ENCODE measurements at places on chromosomes 5 and 9.

DNA sequence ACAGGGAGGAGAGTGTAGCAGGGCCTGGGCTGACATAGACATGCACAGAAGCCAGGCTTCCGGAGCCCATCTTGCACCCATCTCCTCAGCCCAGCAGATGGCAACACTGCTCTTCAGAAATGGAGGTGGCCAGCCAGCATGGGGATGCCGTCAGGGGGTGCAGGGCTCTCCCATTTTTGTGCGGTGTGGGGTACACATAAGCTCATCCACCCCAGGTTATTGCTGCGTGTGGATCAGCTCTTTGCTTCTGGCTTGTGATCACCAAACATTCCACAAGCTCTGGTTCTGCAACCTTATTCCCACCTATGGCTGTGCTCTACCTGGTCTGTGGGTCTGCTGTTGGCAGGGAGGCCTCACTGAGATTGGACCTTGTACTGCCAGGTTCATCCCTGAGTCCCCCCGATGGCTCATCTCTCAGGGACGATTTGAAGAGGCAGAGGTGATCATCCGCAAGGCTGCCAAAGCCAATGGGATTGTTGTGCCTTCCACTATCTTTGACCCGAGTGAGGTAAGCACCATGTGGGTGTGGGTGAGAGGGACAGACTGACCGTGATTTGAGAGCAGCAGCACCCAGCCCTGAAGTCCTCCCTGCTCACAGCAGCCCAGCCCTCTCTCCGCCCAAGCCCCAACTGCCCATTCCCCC is 17.3 kb downstream of the SLC22A5 start:
- peak; percentile 36 for DNase-seq

- no peak for DNase-seq
Measured at GRCh38 chr9:114606068-114606467, 5.0 kb upstream of the TMEM268 start.

- DNase-seq, result no peak
Measured at GRCh38 chr5:14469551-14470377, 111.8 kb upstream of the OTULINL start.

GRCh38 chr5:32709750-32710549 is 1.2 kb upstream of the NPR3 start:
- peak; percentile 40 for DNase-seq

DNA sequence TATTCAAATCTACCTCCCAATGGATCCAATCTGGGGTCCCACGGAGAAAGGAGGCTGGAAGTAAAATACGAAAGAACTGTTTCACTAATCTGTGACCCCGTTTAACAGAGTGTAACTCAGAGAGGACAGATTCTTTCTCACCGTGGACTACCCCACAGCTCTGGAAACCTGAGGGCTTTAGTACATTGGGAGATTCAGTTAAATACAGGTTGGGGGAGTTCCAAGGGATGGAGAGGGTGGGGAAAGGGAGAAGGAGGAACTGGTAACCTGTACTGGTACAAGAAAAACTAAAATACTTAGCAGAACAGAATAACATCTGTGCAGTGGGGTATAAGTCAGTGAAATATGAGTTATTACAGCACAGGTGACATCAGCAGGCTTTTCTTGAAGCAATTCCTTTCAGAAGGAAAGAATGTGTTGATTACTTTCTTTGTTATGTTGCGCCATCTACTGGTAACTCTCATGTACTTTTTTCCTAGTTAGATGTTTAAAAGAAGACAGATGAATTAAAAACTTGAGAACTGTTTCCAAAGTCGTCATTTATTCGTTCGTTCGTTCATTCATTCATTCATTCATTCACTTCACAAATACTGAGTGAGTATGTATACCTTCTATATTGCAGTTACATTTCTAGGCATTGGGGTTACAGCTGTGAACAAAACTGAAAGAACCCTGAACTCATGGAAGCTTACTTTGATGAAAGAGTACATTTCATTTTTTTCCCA is 30.0 kb upstream of the STOM start:
- no peak for DNase-seq

- no peak for DNase-seq
Measured at GRCh38 chr5:102313912-102314311, 17.8 kb upstream of the SLCO4C1 start.

- DNase-seq, result no peak
Measured at GRCh38 chr5:25150819-25151218, 506.0 kb upstream of the CDH10 start.

GRCh38 chr5:73030995-73031394 is 75.2 kb downstream of the FCHO2 start:
- DNase-seq, result no peak

- DNase-seq, result no peak
Measured at GRCh38 chr5:960551-960950, 48.1 kb upstream of the NKD2 start.

- no peak for DNase-seq
Measured at GRCh38 chr9:5869315-5870019, 21.2 kb upstream of the MLANA start.

- no peak for DNase-seq
Measured at GRCh38 chr5:165576678-165577275, 2071.4 kb downstream of the MAT2B start.

GRCh38 chr9:131666029-131666428 is 73.8 kb downstream of the RAPGEF1 start:
- DNase-seq, result no peak

GRCh38 chr9:113454914-113455761 is 8.4 kb upstream of the RGS3 start:
- peak; percentile 38 for DNase-seq

- no peak for DNase-seq
Measured at GRCh38 chr9:2785060-2785950, 58.6 kb downstream of the PUM3 start.

DNA sequence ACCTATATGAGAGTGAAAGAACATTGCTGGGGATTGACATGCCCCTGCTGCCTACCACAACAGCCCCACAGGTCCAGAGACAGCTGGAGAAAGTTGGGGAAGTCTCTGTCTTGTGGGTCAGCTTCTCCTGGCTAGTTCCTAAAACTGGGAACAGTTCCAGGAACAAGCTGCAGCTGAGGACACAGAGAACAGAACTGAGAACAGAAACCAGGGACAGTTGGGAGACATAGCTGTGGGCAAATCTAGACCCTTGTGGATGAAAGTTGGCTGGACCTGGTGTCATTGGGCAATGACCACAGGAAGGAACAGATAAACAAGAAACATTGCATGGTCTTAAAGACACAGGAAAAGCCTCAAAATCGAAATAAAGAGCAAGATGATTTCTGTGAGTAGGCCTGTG is 58.3 kb upstream of the MOCS2 start:
- no peak for DNase-seq

DNA sequence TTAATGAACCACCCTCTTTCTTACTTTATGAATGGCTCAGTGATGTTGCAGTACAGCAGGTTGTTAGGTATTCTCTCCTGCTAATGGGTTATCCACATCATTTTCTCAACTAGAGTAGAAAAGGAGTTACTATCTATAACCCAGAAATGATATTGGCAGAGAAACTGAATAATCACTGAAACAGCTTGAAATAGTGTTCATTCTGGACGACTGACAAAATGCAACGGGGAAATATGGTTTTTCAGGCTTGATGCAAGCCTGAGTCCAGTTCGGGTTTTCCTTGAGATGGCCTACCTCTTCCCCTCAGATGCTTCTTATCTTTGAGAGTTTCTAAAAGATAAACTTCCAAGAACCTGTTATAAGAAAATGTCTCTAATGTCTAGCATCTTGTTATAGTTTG is 187.3 kb downstream of the RAB3C start:
- no peak for DNase-seq

DNA sequence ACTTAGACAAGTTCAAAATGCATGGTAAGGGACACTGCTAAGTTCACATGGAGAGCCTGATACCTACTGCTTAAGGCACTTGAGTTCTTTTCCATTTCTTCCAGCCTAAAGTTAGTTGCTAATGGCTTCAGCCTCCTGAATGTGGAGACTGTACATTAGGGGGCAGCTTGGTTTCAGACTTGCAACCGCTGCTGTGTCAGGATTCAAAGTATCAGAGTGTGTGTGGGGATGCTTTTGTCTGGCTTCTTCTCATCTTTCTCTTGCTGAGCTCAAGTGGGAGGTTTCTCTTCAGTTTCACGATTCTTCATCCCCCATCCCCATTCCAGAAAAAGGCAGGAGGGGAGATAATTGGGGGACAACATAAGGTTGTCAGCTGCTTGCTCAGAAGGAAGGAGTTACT is 49.4 kb downstream of the ATP10B start:
- no peak for DNase-seq

DNA sequence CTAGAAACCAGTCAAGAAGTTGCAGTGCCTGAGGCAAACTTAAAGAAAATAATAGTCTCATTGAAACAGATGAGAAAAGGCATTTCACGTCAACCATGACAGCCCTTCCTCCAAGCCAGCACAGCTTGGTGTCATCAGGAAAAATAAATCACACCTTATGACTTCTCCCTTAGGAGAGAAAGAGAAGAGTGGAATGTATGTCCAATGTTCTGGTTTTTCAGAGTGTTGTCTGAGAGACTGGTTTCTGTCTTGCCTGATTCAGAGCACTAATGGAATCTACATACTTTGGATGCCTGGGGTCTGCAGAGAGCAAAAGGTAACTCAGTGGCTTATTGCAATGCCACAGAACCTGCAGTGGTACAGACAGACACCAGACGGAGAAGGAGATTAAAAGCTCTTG is 105.5 kb upstream of the PDE4D start:
- no peak for DNase-seq

DNA sequence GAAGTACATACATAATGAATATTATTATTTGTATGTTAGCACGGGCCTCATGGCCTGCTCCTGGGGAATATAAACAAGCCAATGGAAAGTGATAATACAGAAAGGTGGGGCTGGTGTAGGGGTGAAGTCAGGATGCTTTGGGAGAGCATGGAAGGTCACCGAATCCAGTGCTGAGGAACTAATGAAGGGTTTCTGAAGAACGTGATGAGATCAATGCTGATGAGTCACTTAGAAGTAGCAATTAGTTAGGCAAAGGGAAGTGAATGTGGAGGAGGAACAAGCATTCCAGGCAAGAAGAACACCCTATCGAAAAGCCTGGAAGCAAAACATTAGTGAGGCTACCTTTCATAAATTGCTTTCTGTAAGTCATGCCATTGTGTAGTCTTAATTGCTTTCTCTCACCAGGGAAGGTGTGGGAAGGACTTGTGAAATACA is 2.1 kb downstream of the ANXA1 start:
- no peak for DNase-seq

Measured in thoracic aorta (tissue), 2 donors.